Caco-2 (cell line): ENCODE measurements at places on chromosomes 2 and 18.
A peak's percentile ranks its signal among the peaks of the same experiment; 100 is the strongest.

DNA sequence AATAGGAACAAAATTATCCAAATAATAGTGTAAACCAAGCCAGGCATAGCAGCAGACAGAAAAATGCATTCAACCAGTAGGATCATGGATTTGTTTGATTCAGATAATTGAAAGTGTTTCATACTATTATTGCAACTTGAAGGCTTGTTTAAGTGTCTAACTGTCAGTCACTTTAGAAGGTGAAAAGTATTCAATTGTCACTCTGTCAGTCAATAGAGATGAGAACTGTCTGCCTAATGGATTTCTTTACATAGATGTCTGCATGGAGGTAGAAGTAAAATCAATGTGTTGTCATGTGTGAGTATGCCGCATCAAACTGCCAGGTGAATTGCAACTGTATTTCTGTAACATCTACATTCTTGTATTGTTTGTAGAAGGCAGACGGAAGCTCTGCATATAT lies 65.0 kb downstream of the ZNF407 start:
- no peak for DNase-seq

DNA sequence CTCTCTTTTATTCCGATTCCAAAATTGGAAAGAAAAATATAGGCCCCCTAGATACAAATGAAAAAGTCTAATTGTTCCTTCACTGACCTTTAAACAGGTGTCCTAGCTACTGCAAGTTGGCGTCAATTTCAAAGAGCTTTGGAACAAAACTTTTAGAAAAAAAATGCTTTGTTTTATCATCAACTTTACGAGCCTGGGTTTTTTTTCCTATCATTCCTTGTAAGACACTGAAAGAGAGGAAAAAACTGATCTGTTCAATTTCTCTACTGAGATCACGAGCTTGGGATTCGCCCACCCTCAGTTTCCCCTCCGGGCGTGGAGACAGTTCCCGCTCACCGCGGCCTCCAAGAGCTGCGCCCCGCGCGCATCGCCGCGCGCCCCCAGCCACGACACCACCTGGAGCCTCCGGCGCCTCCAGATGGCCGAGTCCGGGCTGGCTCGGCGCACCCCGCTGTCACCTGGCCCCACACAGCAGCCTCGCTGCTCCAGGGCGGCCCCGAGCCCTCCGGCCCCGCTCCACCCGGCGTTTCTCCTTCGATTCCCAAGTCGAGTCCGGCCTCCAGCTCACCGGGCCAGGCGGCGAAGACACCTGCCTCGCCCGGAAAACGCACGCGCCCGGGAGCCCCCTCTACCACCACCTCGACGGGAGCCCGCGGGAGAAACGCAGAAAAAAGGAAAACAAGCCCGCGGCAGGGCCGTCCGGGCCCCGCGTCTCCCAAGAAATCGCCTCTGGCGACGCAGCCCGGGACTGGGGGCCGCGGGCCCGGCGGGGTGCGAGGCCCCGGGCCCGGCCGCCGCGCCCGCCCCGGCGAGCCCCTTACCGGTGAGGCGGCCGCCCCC lies 656 bp downstream of the TBC1D8 start:
- peak; percentile 73 for DNase-seq

GRCh38 chr2:120743657-120744056 lies 8.0 kb downstream of the GLI2 start:
- DNase-seq = no peak

GRCh38 chr2:8579485-8580085 lies 102.3 kb upstream of the ID2 start:
- no peak for DNase-seq

- DNase-seq = peak; percentile 36
These were observed 1.7 kb downstream of the EGR4 start for GRCh38 chr2:73291461-73292315.

GRCh38 chr2:197556456-197556855 lies 40.6 kb downstream of the MOB4 start:
- DNase-seq = no peak

DNA sequence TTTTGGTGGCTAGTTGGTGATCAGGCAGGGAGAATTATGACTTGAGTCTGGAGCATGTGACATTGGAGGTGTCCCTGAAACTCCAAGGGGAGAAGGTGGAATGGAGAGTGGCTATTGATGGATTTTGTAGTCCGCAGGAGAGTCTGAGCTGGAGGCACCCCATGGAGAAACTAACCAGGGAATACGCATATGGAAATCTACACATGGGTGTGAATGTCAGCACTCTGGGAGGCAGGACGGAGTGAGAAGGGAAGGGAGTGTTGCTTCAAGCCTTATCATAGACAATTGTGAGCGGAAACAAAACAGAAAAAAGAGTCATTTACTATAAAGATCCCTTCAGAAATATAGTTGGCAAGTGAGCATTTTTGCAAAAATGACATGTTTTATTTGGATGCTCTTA lies 667 bp upstream of the SCYGR4 start:
- DNase-seq = no peak

DNA sequence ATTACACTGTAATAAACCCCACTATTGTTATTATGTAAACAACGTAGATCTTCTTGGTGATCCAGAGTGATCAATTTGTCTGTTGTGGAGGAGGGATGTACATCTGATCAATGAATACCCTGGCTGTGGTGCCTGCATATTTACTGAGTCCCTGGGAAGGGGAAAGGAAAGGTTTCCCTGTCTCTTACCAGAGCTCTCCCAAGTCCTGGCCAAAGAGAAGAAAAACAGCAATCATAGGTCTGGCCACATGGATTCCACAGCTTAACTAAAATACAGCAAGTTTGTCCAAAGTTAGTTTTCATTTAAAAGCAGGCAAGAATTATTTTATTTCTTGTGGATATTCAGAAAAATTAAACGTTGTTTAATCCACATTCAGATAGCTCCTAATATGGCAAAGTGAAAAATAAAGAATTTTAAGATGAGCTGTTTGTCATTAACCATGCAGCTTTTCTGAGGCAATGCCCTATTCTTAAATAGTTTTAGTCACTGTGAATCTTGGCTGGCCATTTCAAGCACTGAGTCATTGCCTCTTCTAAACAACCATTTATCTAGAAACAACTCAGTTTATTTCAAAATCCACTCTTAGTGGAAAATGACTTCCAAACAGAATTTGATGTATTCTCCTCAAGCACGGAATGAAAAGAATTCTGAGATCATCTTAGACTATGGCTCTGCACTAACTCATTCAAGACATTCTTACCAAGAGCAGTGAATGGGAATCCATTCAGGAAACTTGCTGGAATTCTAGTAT lies 1004.4 kb upstream of the CDH2 start:
- DNase-seq = no peak

DNA sequence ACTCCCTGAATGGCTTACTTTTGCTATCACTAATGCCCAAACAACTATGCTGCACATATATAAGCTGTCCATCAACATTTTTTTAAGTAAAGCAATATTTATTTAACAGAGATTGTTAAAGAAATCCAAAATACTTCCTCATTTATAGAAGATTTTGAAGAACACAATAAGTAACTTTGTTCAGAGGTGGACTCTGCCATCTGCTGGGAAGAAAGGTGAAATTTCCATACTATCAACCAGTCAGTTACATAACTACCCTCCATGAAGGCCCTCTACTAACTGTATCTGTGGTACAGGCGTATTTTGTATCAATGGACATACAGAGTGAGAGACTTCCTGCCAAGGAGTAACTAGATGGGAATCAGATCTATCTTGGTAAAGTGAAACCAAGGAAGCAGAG lies 106.0 kb downstream of the DTNB start:
- DNase-seq = peak; percentile 32

- DNase-seq = no peak
These were observed 55.4 kb upstream of the UPP2 start for GRCh38 chr2:158046121-158046880.

- no peak for DNase-seq
These were observed 943.3 kb upstream of the FANCL start for GRCh38 chr2:59184276-59185020.

- DNase-seq = no peak
These were observed 234.4 kb downstream of the BCL11A start for GRCh38 chr2:60319031-60319547.

GRCh38 chr2:241015439-241015838 lies 17.0 kb downstream of the SNED1 start:
- no peak for DNase-seq

DNA sequence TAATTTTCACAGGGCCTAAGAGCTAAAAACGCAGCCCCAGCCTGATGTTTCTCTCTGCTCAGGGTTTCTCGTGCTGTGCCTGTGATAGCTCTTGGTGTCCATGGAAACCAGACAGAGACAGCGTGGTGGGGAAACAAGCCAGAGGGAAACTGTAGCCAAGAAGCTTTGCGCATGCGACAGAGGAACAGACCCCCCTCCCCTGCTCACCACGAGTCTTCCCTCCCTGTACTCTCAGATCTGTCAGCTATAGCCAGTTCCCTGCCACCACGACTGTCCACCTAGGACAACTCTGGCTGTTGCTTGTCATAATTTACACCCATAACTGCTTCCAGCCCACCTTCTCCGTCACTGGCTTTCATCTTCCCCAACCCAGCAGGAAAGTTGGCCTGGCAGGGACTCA lies 13.2 kb upstream of the DNAJC27 start:
- no peak for DNase-seq

- no peak for DNase-seq
These were observed 17.2 kb downstream of the ITGA4 start for GRCh38 chr2:181474222-181474881.

DNA sequence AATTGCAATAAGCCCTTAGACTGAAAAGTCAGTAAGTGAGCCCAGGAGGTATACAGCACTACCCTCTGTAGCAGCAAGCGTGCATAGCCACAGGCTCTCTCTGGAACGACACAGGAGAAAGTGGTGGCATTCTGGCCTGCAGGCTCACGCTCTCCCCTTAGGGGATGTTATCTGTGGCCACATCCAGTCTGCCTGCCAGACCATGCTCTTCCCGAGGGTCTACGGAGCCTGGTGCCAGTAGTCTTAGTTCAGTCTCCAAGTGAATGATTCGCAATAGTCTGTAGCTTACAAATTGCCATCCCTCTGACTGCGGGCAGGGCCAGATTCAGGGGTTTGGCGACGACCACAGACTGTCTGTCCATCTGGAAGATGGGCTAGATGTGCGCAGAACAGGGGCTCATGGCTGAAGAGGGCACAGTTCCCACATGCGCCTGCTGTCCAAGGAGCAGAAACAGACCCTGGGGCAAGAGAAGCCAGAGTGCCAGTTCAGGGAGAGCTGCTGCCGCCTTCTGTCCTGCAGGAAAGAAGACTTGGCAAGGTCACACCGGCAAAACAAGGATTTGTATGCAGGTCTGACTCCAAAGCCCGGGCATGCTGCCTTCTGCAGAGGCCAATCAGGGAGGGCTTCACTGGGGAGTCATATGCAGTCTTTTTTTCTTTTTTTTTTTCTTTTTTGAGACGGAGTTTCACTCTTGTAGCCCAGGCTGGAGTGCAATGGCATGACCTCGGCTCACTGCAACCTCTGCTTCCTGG lies 3.5 kb upstream of the KLF11 start:
- no peak for DNase-seq

DNA sequence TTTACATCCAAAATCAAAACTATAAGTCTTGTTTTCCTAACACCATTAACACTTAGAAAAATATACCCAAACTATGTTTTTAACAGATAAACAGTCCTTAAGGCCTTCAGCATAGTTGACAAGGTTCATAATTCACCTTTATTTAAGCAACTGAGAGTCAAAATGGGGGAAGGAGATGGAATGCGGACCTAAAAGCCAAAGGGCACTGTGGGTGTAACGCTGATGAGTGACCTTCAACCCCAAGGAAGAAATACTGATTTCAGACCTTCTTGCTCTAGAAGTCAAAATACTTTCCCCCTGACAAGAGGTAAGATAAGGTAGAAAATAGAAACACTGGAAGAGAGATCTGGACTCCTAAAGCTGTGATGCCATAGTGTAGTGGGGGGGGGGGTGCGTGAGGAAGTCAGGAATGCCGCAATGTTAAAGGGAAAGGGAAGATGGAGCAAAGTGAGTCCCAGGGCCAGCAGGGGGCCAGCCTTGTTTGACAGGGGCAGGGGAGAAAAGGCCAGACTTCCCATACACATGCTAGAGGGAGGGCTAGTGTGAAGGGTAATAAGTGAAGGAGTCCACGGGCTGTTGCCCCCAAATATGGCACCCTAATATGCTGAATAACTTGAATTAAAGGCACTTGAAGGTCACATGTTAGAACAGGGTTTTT lies 31.4 kb downstream of the CCDC93 start:
- peak; percentile 14 for DNase-seq

- no peak for DNase-seq
These were observed 37.3 kb upstream of the C18orf32 start for GRCh38 chr18:49524349-49524748.

- DNase-seq = no peak
These were observed 260.2 kb upstream of the SESTD1 start for GRCh38 chr2:179524809-179525339.

DNA sequence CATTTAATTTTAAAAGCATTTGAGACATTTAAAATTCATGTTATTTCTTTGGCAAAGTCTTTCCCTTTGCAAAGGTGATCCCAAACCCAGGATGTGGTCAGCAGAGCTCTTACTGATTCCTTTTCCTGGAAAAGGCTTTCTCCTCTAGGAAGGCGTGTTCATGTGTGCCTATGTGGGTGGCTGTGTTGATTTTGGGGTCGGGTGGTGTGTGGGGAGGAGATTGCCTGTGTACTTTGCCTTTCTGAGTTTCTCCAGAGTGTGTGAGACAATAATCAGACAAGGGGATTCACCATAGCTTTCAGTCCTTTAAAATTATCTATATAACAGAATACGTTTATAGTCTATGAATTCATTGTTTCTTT lies 173.2 kb downstream of the SOCS6 start:
- no peak for DNase-seq

DNA sequence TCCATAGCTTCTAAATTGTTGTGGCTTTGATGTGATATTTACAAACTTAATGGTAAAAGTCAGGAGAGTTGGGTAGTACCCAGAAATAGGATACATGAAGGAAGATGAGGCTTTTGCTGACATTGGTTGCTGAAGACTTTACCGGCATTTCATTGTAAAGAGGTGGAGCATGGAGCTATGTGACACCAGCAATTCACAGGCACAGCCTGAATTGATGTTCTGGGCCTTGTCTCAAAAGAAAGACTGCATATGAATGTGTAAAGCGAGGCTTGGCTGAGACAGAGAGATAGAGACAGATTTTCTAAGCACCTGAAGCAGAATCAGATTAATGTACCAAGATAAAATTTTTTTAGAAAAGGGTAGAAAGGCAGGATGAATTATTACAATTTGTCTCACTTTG lies 864.9 kb upstream of the ID2 start:
- no peak for DNase-seq

DNA sequence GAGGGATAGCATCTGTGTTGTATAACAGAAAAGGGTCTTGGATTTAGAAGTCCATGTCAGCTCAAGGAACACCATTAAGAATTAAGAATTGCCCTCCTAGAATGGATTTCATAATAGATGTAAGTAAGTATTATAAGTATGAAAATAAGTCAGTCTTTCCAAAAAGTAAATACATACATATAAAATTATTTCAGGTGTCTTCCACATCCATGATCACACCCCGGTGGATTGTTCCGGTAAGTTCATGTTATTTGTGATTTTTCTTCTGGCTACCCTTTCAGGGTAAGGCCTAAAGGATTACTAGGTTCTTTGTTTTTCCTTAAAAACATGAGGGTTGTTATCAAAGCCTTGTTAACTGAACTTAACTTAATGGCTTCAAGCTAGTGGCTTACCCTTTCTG lies 55.9 kb downstream of the TMEM185B start:
- DNase-seq = no peak

GRCh38 chr2:24509425-24509824 lies 18.4 kb downstream of the NCOA1 start:
- no peak for DNase-seq
